Stimulated activated CD4-positive, alpha-beta T cell treated with anti-CD3 and anti-CD28 coated beads, Interleukin-15, amount 100 ng/mL, for 1 hour (primary cell): ENCODE measurements at places on chromosomes 12 and 14.

DNA sequence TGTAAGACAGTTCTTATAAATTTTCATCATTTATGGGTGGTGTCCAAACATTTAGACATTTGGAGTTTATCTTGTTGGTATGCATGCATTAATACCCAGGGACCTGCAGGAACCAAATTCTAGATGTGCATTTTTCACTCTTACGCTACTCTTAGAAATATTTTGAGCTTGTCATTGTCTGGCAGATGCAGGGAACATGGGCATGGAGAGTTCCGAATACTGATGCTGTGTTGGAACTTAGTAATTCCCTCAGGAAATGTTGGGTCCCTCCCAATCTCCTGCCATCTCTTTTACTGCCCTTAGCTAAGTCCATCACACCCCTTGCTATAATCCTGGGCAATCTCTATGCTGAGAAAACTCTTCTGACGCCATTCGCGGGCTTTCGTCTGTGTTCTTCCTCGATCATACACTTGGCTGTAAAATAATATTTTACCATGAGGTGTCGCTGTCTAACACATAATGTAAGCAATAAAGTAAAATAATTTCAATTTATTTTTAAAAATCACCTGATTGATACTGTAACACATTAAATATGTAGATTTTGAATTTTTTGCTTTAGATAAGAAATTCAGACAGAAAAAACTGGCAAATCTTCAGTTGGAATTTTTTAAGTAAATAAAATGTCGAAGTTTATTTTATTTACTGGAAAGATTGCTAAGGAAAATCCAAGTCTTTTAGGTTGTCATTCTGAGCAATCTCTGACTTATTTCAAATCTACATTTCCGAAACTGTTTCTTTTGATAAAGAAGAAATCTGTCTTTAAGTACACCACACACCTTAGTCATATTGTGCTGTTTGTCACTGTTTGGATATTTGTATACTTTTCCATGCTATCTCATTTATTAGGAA is 304.1 kb upstream of the SSTR1 start:
- DNase-seq: no peak

GRCh38 chr12:25245491-25245890 is 5.2 kb downstream of the KRAS start:
- no peak for DNase-seq

DNA sequence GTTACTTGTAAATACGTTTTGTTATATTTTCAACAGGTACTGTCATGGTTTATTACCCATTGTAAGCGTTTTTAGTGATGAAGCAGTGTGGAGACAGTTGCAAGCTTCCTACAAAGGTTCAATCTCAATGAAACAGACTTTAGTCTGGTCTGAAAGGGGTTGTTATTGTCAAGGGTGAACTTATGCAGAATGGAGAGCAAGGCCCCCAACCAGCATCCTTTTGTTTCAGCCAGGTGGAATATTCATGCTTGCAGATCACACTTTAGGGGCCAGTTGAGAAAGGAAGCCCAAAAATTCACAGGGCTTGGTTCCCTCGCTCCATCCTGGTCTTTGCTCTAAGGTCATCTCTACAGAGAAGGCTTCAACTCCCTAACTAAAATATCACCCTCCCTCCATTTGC is 103.7 kb downstream of the PRICKLE1 start:
- DNase-seq: no peak

DNA sequence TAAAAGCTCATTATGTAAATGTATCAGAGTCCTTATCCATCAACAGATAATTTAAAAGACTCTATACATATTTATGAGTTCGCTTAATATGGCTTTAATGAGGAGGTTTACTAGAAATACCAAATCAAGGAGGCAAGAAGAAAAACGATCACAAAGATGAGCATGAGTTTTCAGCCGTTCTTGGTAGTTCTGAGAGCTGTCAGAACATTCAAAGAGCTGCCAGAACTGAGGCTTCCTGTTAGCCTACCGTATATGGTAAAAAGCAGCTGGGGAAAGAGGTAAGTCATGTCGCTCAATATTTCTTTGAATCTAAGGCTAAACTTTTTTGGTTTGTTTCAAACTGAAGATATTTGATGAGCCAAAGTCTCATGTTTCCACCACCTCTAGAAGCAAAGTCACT is 115.3 kb upstream of the PLXNC1 start:
- no peak for DNase-seq
